Natural killer cell treated with Interleukin-12 subunit alpha and Interleukin-12 subunit beta and Interleukin-15 and Interleukin-18, amount 100 ng/mL, for 72 hours (primary cell): ENCODE measurements at places on chromosomes 7 and 10. TPM values are rescaled to one million over a fixed set of nuclear protein-coding genes. Genes with fewer than 3 reads are reported as not detected.

- no peak for DNase-seq
Observed at GRCh38 chr7:47609803-47610452, 28.0 kb upstream of the TNS3 start.

GRCh38 chr10:63637901-63638327 is 116.7 kb downstream of the REEP3 start:
- no peak for DNase-seq

DNA sequence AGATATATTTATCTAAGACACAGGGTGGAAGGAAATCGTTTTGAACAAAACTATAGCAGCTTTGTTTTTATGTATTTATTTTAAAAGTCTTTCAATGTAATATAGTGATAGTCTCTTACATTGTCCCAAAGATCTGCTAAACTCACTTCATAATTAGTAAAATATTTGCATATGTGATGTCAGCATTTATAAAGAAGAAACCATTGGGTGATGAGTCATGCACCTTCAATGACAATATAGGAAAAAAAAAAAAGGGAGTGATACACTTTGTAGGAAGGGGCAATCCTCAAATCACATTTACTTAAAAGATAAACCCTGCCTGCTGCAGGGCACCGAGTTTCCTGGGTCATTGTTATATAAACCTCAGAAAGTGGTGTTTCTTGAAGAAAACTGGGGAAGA is 112.4 kb upstream of the SEMA3C start:
- DNase-seq: no peak

DNA sequence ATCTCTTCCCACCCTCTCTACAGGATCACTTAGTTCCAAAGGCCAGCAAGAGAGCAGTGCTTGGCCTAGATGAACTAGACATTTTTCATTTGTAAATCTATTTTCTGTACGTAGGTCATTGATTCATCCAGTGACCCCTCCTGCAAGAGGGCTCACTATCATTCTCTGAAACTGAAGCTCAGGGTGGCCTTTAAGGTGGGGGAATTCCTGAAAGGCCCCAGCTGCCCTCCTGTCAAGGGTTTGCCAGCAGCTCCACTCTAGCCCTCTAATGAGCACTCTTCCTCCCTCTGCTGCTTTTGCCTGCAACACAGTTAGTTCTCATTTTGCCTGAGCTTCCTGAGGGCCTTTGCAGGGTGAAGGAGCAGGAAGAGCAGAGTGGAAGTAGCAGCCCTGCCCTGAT is 41.2 kb downstream of the LRRC18 start:
- DNase-seq: no peak

GRCh38 chr7:38068461-38068860 is 109.6 kb upstream of the STARD3NL start:
- DNase-seq: no peak

GRCh38 chr10:61804414-61804813 is 97.1 kb upstream of the ARID5B start:
- DNase-seq: no peak

GRCh38 chr7:98420966-98421612 is 20.2 kb upstream of the BAIAP2L1 start:
- no peak for DNase-seq

DNA sequence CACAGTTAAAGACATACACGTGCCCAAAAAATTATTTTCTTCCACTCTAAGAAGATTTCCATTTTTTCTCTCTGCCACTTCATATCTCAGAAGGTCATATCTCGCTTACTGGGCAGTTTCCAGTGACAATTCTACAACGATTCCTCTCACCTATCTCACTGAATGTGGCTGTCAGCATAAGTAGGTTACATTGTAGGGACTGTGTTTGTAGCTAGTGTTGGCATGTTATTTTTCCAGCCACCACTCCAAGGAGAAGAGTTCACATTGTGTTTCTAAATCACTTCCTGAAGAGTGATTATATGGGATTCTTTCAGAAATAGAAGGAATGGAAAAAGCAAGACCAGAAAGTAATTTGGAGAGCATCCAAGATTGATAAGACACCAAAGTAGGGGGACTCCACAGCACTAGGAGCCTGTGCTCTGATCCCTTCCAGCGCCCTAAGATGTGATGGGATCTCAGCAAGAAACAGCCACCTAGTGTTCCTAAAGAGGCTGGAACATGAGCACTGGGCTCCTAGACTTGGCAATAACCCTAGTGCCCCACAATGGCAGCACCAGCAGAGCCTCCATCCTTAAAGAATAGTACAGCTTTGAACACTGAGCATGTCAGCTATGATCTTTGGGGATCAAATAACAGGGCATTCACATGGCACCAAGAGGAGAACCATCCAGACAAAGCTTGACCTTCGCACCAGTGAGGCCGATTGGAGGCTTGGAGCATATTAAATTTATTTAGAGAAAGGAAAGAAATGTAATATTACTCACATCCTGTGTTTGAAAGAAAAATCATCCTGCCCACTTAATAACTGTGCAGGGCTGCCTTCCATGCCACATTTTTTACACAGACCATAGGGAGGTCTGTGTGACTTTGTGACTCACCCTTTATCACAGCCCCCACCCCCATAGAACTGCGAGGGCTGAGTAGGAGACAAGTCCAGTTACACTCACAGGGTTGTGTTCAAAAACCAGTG is 51.8 kb downstream of the CAV1 start:
- no peak for DNase-seq

Gene CALU
- total RNA-seq: 46.3 TPM

Gene MSMB
- total RNA-seq: not detected

Gene WEE2
- 0.17 TPM for total RNA-seq

Gene RBAK
- total RNA-seq: 14.2 TPM
